Muscle of leg (tissue), 16 donors: ENCODE measurements at places on chromosomes 2 and 18. TPM values are rescaled to one million over a fixed set of nuclear protein-coding genes. Genes with fewer than 3 reads are reported as not detected.

The C2orf80 gene
- not detected for total RNA-seq

- no peak for DNase-seq
Observed at GRCh38 chr18:841647-842370, 29.8 kb upstream of the YES1 start.

DNA sequence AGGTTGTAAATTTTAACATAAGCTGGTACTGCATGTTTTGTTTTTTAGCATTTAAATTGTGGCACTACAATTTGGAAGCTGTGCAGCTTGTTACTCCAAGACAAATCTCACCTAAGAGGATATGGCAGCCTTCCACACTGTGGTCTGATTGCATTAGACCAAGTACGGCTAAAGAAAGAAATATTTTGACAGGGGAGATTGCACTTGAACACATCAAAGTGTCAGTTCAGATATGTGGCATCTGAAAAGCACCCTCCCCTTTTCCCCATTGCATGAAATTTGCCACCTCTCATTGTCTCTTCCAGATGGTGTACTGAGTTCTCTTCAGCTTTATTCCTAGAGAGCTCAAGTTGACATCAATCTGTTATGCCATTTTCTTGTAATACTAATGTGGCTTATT lies 295.9 kb downstream of the ERBB4 start:
- DNase-seq = no peak

- peak; percentile 63 for DNase-seq
Observed at GRCh38 chr2:238256594-238257104, 16.8 kb upstream of the HES6 start.

DNA sequence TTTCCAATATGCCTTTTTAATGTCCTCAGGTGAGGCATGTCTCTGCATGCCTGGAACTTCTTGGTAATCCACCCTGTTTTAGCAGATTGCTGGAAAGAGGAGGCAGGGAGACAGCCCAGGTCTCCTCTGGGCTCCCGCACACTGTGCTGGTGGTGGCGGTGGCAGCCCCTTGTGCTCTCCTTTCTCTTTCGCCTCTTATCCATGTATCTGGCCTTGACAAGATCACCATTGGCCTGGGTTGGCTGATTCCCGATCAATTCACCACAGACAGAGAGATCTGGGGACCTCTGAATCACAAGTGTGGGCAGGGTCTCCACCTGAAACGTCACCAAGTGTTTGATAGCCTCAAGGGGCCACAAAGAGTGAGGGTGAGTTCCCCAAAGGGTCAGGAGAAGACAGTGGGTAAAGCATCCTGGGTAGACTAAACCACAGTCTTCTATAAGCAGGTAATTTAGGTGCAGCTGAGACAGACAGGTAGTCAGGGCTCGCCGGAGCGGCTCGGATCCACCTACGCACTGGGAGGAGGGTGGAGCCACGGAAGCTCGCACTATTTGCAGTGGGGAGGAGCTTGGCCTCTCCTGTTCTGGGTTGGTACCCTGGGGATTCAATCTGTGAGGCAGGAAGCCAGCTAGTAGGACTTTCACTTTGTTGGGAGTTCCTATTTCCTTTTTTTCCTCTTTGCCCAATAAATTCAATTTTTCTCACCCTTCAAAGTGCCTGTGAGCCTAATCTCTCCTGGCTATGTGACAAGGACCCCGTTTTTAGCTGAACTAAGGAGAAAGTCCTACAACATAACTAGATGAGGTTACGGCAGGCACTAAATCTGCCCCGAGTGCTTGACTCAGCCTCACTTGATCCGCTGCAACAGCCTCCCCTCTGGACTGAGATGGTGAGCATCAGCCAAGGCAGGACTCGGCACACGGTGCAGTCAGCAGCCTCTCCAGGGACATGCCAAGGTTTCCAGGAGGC lies 57.6 kb downstream of the SLC4A3 start:
- peak; percentile 70 for DNase-seq

- no peak for DNase-seq
Observed at GRCh38 chr2:235914756-235915155, 253.4 kb downstream of the GBX2 start.
